ENCODE measurements at places on chromosomes 7 and 10.

DNA sequence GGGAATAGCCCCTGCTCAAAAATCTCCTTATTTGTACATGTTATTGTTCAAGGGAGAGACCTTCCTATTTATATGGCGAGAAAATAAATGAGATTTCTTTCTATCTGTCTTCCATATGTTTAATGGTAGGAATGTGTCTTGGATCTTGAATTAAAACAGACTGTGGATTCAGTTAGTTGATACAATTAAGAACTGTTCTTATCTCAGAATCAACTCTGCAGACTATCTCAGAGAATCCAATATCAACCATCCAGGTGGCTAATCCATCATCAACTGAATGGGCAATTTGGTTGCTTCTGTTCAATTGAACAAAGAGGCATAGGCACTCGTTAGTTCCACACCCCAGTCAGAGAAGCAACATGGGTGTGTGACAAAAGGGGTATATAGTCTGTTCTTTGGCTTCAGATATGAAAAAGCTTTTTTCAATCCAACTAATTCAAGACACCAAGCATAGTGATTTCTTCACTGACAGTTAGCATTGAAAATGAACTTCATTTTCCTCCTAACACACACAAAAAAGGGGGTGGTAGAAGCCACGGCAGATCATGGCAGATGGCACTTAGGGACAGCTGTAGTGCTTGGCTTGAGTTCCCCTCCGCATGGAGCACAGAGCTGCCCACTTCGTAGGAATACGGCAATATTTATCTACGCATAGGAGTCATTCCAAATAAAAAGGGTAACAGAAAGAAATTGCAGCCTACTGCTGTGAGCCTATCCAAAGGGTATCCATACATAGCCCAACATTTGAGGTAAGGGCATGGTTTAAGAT lies 135.9 kb downstream of the KIAA1217 start:
- DNase-seq, result no peak

DNA sequence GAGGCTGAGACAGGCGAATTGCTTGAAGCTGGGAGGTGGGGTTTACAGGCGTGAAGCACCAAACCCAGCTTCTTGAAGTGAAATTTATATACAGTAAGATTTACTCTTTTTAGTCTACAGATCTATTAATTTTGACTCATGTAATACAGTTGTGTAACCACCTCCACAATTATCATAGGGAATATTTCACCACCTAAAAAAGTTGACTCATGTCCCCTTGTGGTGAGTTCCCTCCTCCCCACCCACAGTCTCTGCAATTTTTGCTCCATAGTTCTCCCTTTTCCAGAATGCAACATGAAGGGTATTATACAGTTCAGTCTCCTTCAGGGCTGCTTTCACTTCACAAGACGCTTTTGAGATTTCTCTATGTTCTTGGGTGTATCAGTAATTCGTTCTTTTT lies 156.8 kb downstream of the FAM107B start:
- no peak for DNase-seq

DNA sequence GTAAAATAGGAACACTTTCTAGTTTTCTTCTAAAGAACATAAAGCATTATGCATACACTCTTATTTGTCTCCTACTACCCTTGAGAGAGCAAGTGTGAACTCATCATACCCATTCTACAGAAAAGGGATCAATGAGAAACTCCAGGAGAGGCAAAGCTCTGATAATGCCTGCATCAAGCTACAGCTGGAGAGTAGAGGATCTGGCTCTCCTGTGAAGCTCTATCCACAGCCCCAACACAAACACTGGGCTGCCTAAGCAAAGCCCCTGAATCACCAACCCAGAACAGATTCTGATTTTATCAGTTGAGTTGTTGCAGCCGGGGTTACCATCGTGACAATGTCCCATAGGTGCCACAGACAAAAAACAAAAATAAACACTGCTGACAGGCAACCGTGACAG lies 74.9 kb downstream of the NUDCD3 start:
- no peak for DNase-seq

GRCh38 chr10:75508814-75509306 lies 77.4 kb downstream of the LRMDA start:
- no peak for DNase-seq

DNA sequence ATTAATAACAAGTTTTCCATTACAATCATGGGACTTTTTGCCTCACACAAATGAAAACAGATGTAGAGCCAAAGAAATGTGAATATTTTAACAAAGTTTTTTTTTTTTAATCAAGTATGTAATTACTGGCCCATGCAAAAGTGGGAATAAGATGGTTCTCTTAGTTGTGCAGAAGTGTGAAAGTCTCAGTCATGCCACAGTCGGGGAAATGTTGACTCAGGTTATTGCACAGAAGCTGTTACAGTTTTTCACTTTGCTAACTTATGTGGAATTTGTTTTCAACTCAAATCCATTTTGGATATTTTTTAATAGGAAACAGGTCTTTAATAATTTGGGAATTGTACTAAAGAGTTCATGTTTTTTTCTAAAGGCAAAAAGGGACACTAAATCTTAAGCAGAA lies 44.0 kb upstream of the CAV2 start:
- no peak for DNase-seq

DNA sequence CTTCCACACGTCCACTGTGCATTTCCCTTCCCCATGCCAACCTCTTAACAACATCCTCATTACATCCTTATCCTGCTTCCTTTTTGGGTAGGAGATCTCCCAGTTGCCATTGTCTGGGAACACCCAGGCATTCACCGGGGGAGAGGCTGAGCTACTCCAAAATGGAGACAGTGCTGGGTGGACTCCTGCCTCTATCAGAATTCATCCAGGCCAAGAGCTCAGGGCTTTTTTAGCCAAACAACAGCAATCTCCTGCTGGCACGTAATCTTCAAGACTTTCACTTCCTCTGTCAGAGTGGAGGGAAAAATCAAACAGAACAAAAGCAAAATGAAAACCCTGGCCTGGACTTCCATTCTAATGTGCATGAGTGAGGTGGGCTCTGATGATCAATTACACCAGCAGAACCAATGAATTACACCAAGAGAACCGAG lies 245.0 kb downstream of the PRPF18 start:
- DNase-seq, result no peak

DNA sequence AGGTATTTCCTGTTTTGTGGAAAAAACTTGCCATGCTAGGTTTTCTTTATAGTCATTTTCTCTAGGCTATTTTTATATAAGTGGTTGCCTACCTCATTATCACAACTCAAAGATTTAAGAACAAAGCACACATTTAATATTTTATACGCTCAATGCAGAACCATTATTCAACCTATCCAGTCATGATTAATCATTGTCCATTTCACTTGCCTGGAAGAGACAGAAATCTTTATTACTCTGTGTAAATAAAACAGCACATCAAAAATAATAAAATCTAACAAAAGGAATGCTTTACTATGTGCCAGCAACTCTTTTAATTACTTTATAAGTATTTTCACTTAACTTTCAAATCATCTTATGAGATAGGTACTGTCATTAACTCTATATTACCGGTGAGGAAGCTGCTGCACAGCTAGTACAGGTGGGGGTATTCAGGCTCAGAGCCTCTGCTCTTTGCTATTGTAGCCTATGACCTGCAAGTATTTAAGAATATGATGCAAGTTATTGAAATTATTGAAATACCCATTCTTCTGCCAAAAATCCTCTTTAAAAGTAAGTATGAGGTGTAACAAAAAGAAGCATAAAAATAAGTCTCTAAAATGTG lies 16.4 kb upstream of the TAS2R16 start:
- no peak for DNase-seq

- no peak for DNase-seq
These were observed 97.2 kb upstream of the ELMO1 start for GRCh38 chr7:37545619-37546534.

GRCh38 chr7:155410431-155410830 lies 47.5 kb upstream of the EN2 start:
- DNase-seq, result no peak

Data from activated CD8-positive, alpha-beta memory T cell treated with anti-CD3 and anti-CD28 coated beads, Interleukin-2, amount 50 U/mL, for 48 hours (primary cell).